ENCODE measurements at places on chromosomes 5 and 9.

DNA sequence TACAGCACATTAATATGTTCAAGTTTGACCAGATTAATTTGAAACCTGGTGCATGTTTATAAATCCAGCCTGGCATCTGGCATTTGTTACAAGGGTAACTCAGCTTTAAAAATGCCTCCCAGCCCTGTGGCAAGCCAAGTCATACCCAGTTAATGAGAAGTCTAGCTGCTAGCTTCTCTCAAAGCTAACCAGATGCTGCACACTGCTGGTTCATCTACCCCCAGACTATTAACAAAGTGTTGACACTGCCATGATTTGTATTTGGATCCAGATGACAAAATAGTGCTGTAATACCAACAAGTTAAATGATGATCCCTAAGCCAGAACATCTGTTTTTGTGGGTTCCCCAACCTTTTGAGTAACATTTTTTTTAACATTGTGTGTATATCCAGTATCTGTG lies 573.7 kb upstream of the DAB2 start:
- H3K27ac ChIP-seq: no peak overlapping the region
- no peak overlapping the region for H3K4me3 ChIP-seq
- DNase-seq: no peak
- peaks cover 2% of the 10 kb centered on the region for H3K27me3 ChIP-seq
- no peaks in the 10 kb centered on the region for H3K4me1 ChIP-seq

GRCh38 chr5:41973887-41974286 lies 48.8 kb downstream of the FBXO4 start:
- no peaks in the 10 kb centered on the region for H3K27me3 ChIP-seq
- H3K4me3 ChIP-seq: no peak overlapping the region
- H3K4me1 ChIP-seq: no peaks in the 10 kb centered on the region
- DNase-seq: no peak
- no peak overlapping the region for H3K27ac ChIP-seq

GRCh38 chr9:114016629-114017423 lies 61.3 kb downstream of the AMBP start:
- H3K4me1 ChIP-seq: no peaks in the 10 kb centered on the region
- H3K4me3 ChIP-seq: no peak overlapping the region
- H3K36me3 ChIP-seq: no peaks in the 10 kb centered on the region
- H3K27ac ChIP-seq: no peak overlapping the region

DNA sequence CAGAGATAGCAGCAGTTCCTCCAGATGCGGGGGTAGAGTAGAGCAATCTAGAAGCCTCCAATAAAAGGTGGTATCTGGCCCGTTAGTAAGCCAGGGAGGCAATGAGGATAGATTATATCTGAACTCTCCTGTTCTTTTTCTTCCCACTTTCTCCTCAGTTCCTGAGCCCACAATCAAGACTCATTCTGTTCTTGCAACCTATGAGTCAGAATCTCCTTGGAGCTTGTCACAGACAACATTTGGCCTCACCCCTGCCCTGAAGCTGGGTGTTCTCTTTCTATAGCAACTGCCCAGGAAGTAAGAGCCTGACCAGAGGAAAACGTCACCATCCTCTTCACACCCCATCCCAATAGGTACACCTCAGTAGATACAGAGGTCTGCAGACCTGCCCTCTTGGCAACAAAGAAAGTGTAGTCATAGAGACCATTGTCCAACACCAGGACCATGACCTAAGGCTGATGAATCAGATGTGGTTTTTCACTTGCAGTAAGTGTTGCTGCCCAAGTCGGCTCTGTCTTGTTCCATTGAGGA lies 76.3 kb upstream of the PCA3 start:
- H3K27ac ChIP-seq: no peak overlapping the region
- DNase-seq: no peak
- H3K27me3 ChIP-seq: peaks cover 27% of the 10 kb centered on the region
- no peaks in the 10 kb centered on the region for H3K36me3 ChIP-seq

GRCh38 chr5:77518304-77518703 lies 26.2 kb upstream of the WDR41 start:
- peaks cover 5% of the 10 kb centered on the region for H3K27me3 ChIP-seq
- H3K27ac ChIP-seq: no peak overlapping the region
- H3K4me1 ChIP-seq: no peaks in the 10 kb centered on the region
- no peak overlapping the region for H3K4me3 ChIP-seq
- DNase-seq: no peak

DNA sequence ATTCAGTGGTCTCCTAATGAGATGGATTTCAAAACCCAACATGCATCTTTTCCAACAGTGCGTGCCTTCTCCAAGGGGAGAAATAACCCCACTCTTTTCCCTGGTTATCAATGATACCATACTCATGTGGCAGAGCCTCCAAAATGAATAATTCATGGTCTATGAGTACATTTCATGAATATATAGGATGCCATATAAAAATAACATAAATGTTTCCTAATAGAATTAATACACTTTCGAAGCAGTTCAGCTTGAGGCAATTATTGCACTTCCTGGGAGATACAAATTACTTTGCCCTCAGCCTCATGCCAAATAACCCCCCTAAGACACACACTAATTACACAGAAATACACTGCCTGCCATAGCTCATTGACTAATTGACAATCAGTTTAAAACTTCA lies 318.6 kb downstream of the ZSWIM6 start:
- H3K36me3 ChIP-seq: no peaks in the 10 kb centered on the region
- no peak for DNase-seq
- H3K4me3 ChIP-seq: no peak overlapping the region
- no peaks in the 10 kb centered on the region for H3K4me1 ChIP-seq

DNA sequence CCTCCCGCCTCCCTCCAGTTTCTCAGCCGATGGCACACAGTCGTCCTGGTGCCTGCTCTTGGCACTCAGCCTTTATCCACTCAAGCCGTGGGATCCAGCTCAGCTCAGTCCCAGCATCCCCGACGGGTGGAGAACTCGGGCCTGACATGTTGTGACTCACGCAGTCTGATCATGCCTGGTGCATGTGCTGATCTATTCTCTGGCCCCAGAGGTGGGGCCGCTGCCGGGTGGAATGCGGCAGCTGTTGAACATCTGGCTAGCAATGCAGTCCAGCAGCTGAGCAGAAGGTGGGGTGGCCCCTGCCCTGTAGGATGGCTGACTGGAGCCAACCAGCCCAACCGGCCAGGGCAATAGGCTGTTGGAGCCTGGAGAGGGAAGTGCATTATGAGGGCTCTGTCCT lies 1.7 kb upstream of the AIF1L start:
- no peak for DNase-seq
- peaks cover 11% of the 10 kb centered on the region for H3K27me3 ChIP-seq
- no peak overlapping the region for H3K27ac ChIP-seq
- H3K4me3 ChIP-seq: no peak overlapping the region
- no peaks in the 10 kb centered on the region for H3K36me3 ChIP-seq

Data from CD4-positive, CD25-positive, alpha-beta regulatory T cell (primary cell).